ENCODE measurements at places on chromosomes 16 and 17. TPM values are rescaled to one million over a fixed set of nuclear protein-coding genes. Genes with fewer than 3 reads are reported as not detected.

The DPEP1 gene
- total RNA-seq = 1.2 TPM

The VMO1 gene
- not detected for total RNA-seq

The CCL7 gene
- total RNA-seq = not detected

The KRT16 gene
- total RNA-seq = 2.2 TPM

The SERPINF2 gene
- 0.64 TPM for total RNA-seq

The KRTAP2-2 gene
- total RNA-seq = not detected

The TP53TG3B gene
- not detected for total RNA-seq

The KRTAP3-1 gene
- not detected for total RNA-seq

The RAB40B gene
- 9.9 TPM for total RNA-seq

The KRT23 gene
- not detected for total RNA-seq

The MYH2 gene
- 0.12 TPM for total RNA-seq

The OTOP2 gene
- not detected for total RNA-seq

The CCL3 gene
- not detected for total RNA-seq

DNA sequence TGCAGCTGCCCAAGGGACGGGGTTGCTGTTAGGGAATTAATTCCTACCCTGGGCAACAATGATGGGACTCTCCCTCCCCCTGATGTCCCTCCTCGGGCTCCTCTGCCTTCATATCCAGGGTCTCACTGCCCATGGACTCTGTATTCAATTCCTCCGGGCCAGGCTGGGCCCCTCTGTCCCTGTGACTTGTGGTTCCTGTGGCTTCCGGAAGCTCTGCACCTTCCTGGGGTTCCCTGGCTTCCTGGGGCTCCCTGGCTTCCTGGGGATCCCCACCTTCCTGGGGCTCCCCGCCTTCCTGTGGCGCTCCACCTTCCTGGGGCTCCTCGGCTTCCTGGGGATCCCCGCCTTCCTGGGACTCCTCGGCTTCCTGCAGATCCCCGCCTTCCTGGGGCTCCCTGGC, 35.2 kb downstream of the SRL start:
- DNase-seq = no peak

GRCh38 chr17:75138519-75138918, 7.0 kb upstream of the NT5C start:
- no peak for DNase-seq

- DNase-seq = no peak
Observed at GRCh38 chr16:75927810-75928209, 201.5 kb upstream of the CPHXL start.

- no peak for DNase-seq
Observed at GRCh38 chr16:58684001-58684353, 593 bp downstream of the SLC38A7 start.

- DNase-seq = no peak
Observed at GRCh38 chr17:79107499-79108231, 33.0 kb downstream of the ENGASE start.

- no peak for DNase-seq
Observed at GRCh38 chr17:75809631-75810111, 25.1 kb downstream of the UNK start.

GRCh38 chr17:4195306-4195705, 52.3 kb downstream of the CYB5D2 start:
- no peak for DNase-seq

- DNase-seq = no peak
Observed at GRCh38 chr16:79170555-79171246, 429.8 kb downstream of the MAF start.

DNA sequence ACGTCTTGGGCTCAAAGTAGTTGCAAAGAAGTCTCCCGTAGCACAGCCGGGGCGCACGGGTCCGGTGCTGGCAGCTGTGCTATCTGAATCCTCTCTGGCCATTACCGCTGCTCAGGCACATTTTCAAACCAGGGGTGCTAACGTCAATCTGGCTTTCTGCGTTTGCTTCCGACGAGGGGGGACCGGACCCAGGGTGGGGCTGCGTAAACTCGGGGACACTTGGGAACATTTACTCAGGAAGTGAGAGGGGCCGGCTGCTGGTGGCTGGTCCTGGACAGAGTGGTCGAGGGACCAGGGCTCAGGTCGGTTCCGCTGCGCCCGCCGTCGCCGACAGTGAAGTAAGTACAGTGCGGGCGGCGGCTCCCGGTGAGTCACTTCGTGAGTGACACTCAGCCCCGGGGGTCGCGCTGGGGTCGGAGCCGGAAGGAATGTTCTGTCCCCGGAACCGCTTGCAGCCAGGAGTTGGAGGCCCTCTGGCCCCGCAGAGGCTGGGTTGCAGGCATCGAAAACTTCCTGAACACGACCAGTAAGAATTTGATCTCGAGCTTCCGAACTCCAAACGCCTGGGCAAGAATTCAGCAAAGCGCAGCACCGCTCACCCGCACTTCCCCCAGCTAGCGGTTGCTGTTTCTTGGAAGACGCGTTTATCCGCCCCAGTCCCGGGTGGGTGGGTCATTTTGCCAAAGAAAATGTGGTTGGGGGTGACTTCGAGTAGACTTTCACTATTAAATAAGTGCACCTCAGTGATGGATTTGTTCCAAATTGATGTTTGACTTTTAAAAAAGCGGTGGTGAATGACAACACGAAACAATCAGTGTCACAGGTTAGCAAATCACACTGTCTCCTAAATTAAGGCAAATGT, 1.4 kb upstream of the HS3ST3B1 start:
- no peak for DNase-seq

DNA sequence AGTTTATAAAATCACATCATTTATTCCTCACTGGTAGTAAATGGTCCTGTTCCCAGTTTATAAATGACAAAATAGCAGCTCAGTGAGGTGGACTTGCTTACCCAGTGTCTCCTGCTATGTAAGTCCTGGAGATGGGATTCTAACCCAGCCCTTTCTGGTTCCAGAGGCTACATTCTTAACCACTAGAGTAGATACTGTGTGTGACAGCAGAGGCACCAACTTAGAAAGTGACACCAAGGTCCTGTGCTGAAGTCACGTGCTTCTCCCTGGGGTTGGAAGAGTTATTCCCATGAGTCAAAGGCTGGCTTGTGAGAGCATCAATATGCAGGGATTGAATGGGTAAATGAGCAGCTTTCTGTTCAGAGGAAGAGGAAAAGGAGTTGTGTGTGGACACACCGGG, 167.3 kb upstream of the IRX3 start:
- no peak for DNase-seq

DNA sequence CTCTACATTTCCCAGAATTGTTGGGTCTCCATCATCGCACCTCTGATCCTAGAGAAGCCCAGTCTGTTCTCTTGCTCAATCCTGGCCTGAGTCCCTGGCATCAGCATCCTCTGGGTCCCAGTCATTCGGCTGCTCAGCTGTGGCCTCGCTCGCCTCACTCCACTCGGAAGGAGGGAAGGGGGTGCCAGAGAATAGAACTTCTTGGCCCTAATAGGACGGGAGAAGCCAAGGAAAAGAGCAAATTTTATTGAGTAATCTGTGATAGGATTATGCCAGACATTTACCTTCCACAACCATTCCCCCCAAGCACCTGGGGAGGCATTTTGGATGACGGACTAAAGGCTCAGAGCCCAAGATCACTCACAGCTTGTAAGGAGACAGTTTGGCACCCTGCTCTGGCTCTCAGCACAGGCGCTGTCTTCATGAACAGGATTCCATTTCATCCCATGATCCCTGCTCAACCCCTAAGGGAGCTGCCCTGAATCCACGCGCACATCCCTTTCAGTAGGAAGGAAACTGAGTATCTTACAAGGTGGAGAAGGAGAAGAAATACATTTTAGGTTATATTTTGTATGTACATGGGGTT, 498 bp upstream of the CLEC10A start:
- DNase-seq = no peak

GRCh38 chr17:83180264-83180995, 101.0 kb downstream of the METRNL start:
- DNase-seq = no peak

- no peak for DNase-seq
Observed at GRCh38 chr16:79767421-79768275, 167.1 kb upstream of the MAF start.

DNA sequence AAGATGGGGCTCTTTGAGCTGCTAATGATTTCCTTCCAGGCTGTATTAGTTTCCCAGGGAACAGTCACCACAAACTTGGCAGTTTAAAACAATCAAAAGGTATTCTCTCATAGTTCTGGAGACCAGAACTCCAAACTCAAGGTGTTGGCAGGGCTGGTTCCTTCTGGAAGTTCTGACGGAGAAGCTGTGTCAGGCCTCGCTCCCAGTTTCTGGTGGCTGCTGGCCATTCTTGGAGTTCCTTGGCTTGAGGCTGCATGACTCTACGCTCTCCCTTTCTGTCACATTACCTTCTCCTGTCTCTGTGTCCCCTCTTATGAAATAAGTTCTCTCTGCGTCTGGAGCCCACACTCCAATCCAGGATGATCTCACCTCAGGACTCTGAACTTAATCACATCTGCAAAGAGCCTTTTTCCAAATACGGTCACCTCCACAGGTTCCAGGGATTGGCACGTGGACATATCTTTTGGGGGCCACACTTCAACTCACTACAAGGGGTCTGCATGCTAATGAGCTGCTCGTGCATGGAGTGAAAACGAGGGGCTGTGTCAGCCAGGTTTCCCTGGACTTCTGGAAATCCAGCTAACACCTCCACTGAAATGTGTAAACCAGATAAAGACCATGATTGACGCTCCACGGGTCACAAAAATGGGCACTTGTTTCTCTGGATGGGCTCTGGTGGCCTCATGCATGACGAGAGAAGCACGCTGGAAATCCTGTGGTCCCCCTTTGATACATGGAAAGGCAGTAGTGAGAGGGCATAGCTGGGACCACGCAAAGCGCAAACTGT, 78.3 kb downstream of the DYNLRB2 start:
- DNase-seq = no peak

- no peak for DNase-seq
Observed at GRCh38 chr17:36182176-36183000, 6.0 kb upstream of the TBC1D3B start.

DNA sequence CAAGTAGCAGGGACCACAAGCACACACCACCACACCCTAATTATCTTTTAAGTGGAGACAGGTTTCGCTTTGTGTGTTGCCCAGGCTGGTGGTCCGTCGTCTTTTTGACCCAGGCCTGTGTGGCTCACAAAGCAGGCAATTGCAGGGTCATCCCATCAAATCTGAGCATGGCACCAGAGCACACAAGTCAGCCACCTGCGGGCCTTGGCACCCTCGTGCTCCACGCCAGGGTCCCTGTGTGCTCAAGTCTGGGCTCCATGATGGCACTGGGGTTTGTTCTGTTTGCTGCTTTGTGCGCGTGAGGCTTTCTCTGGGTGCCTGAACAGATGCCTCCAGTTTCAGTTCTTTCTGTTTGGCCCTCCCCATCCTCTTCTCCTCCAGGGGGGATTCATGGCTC, 2.4 kb upstream of the CAPN15 start:
- no peak for DNase-seq

GRCh38 chr17:4944163-4944553, 4.1 kb downstream of the RNF167 start:
- DNase-seq = no peak

DNA sequence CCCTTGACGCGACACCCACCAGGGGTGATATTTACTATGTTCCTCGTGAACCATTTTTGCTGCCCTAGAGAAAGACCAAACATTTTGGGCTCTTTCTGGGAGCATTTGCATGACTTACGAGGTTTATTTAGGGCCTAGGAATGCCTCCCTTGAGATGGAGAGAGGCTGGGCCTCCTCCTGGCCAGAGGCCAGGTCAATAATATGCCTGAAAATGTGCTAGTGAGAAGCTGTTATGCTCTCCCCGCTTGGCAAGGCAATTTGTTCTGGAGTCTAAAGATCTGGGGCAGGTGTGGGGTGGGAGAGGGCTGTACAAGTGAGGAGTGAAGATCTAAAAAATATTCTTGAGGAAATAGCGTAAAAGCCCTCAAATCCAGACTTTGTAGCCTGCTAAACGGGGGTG, 587.3 kb upstream of the CDH5 start:
- DNase-seq = no peak

- no peak for DNase-seq
Observed at GRCh38 chr16:80009971-80010659, 409.6 kb upstream of the MAF start.

GRCh38 chr17:1022278-1023024, 25.5 kb downstream of the TIMM22 start:
- no peak for DNase-seq

- no peak for DNase-seq
Observed at GRCh38 chr16:66300501-66300900, 66.0 kb upstream of the CDH5 start.
